ENCODE measurements at places on chromosomes 4 and X.

DNA sequence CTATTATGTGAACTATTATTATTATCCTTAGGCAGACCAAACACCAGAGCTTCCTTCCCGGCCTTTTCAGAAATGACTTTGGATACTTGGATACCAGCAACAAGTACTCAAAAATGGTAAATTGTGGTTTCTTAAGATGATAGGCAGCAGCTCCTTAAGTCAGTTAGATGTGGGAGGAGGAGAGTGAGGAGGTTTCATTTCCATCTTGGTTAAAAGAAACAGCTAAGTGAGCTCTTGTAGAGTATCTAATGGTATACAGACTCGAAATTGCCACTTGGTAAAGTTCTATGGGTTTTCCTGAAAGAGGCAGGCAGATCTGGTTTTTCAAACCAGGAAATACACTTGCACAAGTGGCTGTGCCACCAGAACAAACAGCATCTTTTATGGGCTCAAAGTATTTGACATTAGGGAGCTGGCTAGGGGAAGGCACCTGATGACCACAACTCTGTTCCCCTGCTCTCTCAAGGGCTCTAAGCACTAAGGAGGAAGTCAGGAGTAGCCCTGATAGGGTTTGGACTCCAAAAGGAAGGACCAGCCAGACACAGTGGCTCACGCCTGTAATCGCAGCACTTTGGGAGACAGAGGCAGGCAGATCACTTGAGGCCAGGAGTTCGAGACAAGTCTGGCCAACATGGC, 130.9 kb downstream of the TMEM164 start:
- no peak for DNase-seq

DNA sequence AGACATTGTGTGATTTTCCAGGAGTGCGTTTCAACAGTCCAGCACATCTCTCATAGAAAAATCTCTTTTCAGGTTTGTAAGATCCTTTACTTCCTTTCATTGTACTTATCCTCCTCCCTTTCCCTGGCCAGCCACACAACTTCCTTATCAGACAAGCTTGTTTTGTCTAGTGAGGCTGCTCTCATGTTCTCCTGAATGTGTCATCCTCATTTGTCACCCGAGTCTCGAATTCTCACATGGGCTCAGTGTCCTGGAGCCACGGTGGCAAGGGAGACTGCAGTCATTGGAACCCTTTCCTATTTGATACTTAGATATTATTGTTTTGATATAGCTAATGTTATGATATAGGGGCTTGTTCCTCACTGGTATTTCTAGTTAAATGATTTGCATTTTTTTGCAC, 16.9 kb downstream of the SYNPO2 start:
- DNase-seq, result no peak

GRCh38 chrX:57204306-57204705, 67.1 kb upstream of the SPIN2A start:
- DNase-seq, result no peak

DNA sequence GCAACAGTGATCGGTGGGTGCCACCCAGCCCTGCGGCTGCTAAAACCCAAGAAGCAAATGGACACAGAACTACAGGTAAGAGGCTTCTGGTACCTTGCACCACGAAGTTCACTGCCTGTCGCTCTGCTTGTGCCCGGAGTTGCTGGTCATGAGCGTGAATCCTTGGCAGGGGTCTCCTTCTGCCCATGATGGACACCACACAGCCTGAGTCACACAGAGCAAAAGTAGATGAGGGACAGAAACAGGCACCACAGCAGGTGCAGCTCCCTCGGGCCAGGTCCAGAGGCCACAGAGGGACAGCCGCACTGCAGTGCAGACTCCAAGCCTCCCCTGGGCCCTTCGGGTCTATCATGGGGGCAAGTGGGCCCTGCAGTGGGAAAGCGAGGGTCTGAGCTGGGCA, 22.4 kb downstream of the NAT8L start:
- no peak for DNase-seq

- no peak for DNase-seq
Observed at GRCh38 chr4:125262079-125262478, 52.7 kb upstream of the FAT4 start.

- no peak for DNase-seq
Observed at GRCh38 chrX:153740631-153741222, 16.1 kb downstream of the ABCD1 start.

- no peak for DNase-seq
Observed at GRCh38 chr4:144316869-144317268, 176.4 kb upstream of the GYPA start.

DNA sequence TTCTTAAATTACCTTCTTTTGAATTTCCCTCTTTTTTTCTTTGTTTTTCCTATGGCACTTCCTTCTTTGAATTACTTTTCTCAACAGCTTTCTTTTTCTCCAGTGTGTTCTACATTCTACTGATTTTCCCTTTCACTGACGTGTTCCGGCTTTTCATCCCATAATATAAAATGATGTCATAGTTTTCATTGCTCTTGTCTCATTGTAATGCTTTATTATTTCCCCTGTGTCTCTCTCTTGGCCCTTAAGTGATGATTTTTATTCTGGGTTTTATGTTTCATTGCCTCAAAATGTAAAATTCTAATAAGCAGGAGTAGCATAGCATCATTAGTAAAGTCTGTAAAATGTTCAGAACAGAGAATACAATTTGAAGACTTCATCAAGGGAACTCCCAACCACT, 299.3 kb downstream of the KCTD8 start:
- no peak for DNase-seq

DNA sequence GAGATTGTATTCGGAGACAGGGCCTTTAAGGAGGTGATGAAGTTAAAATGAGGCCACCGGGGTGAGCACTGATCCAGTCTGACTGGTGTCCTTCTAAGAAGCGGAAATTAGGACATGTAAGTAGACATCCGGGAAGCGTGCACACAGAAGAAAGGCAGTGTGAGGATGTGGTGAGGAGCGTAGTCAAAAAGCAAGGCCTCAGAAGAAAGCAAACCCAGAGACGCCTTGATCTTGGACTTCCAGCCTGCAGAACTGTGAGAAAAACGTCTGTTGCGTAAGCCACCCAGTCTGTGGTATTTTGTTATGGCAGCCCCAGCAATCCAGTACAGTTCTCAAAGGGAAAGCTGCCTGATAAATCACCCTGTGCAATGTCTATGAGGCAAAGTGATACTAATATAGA, 153.5 kb downstream of the KCNIP4 start:
- DNase-seq, result no peak

DNA sequence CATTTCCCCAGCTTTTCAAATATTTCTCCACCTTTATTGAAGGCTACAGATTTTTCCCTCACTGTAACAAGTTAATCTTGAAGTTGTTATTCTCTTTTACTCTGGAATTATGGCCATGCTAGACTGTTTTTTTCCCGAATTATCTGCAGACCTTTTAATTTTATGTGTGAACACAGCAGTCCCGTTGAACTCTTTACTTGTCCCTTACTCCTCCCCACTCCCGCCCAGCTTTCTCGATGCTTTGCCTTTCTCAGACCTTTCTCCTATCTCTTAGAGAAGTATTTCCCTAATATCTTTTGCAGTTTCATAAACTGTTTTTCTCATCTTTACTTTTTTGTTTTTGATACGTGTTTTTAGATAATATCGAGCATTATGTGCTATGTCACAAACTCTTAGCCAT, 776 bp downstream of the CEP44 start:
- no peak for DNase-seq

DNA sequence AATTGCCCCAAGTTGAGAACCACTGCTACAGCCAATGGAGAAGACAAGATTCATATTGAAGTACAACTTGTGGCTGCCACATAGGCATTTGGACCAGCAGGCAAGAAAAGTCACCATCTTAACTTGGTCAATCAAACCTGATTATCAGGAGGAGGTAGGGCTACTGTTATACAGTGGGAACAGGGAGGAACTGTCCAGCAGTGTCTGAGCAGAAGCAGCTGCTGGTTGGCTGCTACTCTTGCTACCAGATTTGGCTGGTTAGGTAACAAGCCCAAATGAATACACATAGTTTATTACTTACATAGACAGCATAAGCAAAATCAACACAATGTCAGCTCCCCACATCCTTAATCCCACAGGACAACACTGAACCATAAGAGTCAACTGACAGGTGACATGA, 39.4 kb downstream of the ATP1B4 start:
- DNase-seq, result no peak

DNA sequence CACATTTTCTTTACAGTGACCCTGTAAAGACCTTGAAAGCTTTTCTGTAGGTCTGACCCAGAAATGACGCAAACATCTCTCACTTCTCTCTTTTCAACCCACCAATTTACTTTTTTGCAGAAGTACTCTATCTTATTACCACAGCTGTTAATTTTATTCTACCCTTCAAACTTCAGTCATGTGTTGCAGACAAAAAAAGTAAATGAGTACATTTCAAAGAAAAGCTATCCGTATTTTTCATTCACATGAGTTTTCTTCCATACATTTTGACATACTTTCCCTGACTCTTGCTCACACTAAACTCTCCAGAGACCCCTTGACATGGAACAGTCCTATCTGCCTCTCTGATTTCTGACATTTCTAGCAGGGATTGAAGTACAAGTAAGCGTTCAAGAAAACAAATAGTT, 51.7 kb downstream of the SLC7A11 start:
- DNase-seq, result no peak

DNA sequence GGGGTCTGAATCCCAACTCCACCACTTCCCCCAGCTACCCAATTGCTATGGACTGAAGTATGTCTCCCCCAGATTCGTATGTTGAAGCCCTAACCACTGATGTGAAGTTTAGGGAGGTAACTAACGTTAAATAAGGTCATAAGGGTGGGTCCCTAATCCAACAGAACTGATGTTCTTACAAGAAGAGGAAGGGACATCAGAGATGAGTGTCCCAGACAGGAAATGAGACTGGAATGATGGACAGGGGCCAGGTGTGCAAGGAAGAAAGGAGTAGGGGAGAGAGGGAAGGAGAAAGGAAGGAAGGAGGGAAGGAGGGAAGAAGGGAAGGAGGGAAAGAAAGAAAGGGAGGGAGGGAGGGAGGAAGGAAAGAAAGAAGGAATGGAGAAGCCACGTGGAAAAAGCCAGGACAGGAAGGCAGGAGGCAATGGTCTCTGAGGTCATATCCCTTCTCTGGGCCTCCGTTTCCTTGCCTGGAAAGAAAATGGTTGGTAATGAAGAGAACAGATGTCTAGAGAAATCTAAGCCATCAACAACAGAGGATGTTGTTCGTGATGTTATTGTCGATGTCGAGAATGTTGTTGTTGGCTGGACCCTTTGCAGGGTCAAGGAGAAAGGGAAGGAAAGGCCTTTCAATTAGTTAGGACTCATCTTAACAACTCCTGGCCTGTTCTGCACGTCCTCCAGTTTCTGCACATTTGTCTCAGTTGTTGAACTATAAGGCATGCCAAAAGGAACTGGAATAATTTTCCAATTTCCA, 59.0 kb upstream of the FGFBP2 start:
- no peak for DNase-seq

GRCh38 chrX:139739138-139739537, 31.2 kb upstream of the MCF2 start:
- no peak for DNase-seq

DNA sequence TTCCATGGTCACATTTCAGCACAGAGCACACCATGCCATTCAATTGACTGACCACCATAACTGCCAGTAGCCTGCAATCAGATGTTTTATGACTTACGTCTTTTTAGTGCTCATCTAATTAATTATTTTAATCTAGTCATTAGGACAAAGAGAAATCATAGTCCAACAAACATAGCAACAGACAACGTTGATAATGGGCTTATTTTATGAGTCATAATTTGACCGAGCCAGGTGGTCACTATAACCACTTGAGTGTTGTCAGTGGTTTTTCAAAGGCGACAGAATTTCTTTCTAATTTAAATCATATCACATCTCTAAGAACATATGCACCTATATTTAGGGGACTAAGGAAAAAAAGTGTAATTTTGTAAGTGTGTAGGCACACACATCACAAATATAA, 1.9 kb downstream of the SEC24D start:
- DNase-seq, result no peak

DNA sequence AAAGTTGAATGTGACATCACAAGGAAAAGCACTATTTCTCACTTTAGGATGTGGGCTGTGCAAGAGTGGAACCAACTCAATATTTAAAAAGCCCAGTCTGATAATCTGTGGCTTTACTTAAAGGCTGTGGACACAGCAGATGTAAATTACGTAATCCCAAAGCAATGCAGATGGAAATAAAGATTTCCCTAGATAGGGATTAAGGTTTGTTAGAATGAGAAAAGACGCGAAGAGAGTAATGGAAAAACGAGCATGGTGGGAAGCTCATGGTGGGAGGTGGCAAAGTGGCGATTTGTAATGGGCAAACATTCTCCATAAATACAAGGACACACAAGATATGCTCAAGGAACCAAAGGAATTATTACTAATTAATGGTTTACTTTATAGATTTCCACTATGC, 985.5 kb downstream of the FSTL5 start:
- DNase-seq, result no peak

GRCh38 chr4:173626277-173626676, 96.2 kb upstream of the HAND2 start:
- DNase-seq, result no peak

- no peak for DNase-seq
Observed at GRCh38 chr4:111595456-111595855, 549.8 kb upstream of the FAM241A start.

DNA sequence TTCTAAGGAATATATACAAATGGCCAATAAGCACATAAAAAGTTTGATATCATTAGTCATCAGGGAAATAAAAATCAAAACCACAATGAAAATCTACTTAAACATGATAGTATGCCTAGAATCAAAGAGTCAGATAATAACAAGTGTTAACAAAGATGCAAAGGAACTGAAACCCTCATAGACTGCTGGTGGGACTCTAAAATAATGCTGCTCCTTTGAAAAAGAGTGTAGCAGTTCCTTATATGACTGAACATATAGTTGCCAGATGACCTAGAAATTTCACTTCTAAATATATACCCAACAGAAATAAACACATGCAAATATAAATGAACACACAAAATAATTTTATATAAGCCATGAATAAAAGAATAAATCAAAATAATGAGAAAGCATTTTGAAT, 205.1 kb upstream of the CTSO start:
- no peak for DNase-seq

DNA sequence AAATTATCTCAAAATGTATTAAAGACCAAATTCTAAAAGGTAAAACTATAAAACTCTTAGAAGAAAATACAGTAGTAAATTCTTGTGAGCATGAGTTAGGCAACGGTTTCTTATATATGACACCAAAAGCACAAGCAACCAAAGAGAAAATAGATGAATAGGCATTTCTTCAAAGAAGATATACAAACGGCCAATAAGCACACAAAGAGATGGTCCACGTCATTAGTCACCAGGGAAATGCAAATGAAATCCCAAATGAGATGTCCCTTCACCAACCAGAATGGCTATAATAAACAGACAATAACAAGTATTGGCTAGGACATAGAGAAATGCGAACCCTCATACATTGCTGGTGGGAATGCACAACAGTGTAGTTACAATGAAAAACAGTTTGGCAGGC, 44.6 kb downstream of the RAB33A start:
- no peak for DNase-seq

DNA sequence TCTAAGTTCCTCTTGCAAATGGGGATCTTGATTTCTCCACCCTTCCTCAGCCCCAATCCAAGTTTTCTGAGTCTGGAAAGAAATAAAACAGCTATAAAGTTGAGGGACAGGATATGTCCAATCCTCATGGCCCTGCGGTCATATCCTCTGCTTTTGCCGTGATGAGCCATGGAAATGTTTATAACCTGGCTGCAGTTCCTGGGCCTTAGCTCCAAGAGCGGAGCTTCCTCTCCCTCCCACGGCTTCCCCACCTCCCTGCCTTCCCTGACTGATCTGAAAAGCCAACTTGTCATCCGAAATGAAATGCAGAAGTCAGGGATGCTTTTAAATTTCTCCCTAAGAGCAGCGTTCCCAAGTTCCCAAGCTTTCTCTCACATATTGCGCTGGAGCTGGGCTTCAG, 221.5 kb upstream of the SFRP2 start:
- DNase-seq, result no peak

Measured in stimulated activated CD4-positive, alpha-beta T cell treated with anti-CD3 and anti-CD28 coated beads, TNF-alpha, amount 100 ng/mL, for 1 hour (primary cell).